CD4-positive, alpha-beta T cell (primary cell): ENCODE measurements at places on chromosomes 7 and 10. TPM values are rescaled to one million over a fixed set of nuclear protein-coding genes. Genes with fewer than 3 reads are reported as not detected.

DNA sequence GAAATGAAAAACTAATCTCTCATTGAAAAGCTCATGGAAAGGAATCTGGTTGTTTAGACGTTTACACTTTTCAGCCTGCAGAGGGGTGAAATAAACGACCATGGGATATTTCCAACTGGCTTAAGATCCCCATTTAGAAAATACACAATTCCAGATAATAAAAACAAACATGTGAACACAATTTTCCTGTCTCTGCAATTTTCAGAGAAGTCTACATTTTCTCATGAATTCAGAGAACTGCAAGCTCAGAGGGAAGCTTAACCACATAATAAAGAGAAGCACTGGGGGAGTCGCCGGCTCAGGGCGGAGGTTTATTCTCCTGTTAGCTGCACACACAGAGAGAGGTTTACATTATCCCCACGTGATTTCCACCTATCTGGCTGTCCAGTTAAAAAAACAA, 215.2 kb downstream of the FANK1 start:
- no peak for DNase-seq

- DNase-seq, result no peak
Measured at GRCh38 chr10:85650791-85651496, 715.7 kb downstream of the GRID1 start.

DNA sequence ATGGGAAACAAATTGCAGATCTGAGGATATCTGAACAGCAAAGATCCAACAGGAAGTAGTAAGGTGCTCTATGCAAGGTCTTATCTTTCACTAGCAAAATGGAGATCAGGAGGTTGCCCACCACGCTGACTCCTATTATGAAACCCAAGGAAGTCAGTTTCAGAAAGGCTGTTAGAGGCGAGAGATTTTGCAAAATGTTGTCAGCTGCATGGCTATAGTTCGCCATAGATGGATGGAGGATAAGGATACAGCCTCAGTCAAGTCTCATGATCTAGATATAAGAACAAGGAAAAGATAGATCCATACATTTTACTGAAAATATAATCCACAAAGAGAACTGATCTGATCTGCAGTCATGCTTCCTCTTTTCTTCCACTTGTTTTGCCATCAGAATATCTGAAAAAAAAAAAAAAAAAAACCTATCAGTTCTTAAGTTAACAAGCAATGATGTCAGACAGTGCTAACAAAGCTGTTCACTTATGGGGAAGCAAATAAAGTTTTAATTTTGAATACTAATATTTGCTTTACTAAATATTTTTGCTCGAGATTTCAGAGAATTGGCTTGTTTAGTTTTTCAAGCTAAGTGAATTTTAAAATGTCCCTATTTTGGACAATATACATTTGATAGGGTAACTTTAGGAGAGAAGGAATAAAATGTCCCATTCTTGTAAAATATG, 2.0 kb downstream of the GPR85 start:
- no peak for DNase-seq

- DNase-seq, result no peak
Measured at GRCh38 chr7:81285142-81285871, 366.5 kb upstream of the SEMA3C start.

DNA sequence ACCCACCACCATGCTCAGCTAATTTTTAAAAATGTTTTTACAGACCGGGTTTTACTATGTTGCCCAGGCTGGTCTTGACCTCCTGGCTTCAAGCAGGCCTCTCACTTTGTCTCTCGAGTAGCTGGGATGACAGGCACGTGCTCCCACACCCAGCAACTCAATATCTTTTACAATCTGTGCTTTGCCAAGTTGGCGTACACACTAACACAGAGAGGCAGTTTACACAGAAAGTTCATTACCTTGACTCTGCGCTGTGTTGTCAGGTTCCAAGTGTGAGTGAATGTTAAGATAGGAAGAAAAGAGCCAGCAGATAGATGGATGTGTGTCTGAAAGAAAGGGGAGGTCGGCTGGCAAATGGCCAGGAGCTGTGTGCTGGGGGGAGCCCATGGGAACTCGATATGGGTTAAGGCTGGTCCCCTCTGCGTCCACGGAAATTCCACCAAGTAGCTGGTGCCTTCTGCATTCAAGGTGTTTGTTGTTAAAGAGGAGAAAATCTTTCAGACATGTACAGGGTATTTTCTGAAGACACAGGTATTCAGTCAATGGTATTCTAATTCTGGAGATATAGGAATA, 299.8 kb downstream of the CAMK1D start:
- no peak for DNase-seq

The BICC1 gene
- total RNA-seq, result not detected

The CACNB2 gene
- total RNA-seq, result not detected

The CALN1 gene
- total RNA-seq, result 0.06 TPM

The KLF14 gene
- not detected for total RNA-seq
